ENCODE measurements at places on chromosomes 2 and 18.

- DNase-seq, result no peak
These were observed 1052.6 kb upstream of the PIK3C3 start for GRCh38 chr18:40902436-40902835.

DNA sequence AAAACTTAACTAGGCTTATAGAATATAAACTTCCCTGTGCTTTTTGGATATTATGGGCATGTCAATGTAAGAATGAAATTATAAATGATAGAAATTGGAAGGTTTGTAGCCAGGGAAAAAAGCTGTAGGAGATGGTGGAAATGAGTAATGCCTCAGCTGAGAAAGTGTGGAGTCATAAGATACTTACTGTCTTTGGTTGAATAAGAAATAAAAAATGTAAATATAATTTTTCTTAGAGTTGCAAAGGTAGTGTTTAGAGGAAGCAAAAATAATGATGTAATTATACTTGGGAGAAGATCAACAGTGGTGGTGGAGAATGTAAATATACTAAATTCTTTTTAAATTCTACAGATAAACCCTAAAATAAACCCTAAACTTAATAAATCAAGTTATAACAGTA, 26.2 kb upstream of the RND3 start:
- no peak for DNase-seq

DNA sequence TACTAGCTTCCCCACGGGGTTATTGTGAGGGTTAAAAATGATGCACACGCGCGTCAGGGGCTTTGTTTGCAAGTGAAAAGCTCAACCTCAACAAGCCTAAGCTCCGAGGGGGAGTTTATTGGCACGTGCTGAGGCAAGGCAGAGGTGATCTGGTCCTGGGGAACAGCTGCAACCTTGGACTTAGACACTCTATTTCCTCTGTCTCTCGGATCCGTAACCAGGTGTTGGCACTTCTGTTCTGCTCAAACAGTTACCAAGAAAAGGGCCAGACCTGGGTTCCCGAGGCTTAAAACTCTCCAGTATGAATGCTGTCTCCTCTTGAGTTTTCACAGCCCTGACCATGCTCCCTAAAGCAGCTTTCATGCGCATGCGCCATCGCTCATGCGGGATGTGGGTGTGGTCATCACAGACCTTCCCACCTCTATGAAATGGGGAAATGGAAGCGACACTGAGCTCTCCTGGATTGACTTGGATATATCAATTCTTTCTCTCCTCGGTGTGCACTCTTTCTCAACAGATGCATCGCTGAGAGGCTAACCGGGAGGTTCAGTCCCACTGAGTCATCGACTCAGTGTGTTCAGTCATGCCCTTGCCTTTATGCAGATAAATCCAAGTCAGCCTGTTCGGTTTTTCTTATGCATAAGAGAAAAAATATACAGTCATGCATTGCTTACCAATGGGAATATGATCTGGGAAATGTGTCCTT, 19.9 kb upstream of the RAB31 start:
- DNase-seq, result no peak

DNA sequence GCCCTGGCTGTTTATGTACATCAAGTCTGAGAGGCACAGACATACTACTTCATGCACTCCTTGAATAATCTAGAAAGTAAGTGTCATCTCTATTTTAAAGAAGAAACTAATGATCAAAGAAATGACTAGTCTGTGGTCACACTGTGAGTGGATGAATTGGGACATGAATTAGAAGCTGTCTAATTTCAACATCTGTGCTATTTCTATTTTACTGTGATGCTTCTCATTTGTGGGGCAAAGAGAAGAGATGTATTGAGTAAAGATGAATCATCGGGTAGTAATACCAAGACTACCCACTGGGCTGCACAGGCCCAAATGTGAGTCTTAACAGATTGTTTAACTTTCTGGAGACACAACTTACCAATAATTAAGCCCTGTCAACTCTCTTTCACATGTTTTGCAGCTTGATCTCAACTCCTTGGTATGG, 42.4 kb upstream of the MTIF2 start:
- peak; percentile 9 for DNase-seq

GRCh38 chr2:64626963-64627760, 26.6 kb downstream of the SERTAD2 start:
- no peak for DNase-seq

- DNase-seq, result no peak
These were observed 119.9 kb upstream of the SALL3 start for GRCh38 chr18:78859686-78860085.

GRCh38 chr18:43863180-43863579, 585.9 kb upstream of the SYT4 start:
- no peak for DNase-seq

GRCh38 chr18:54825601-54826344, 2.5 kb upstream of the RAB27B start:
- DNase-seq, result no peak

DNA sequence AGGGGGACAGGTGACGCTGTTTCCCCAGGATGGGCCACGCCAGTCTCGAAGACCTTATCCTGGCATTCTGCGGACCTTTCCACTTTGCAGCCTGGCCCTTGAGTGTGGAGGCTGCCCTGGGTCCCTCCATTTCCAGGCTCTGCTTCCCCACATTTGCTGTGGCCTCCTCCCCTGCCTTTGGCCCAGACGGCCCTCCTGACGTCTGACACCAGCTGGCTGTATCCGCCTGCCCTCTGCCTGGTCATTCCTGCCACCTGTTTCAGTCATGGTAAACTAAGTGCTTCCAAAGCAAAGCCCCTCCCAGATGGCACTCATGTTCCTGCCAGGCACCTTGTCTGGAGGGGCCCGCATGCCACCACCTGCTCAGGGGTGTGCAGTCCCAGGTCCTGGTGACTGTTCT, 95.1 kb downstream of the ASB1 start:
- no peak for DNase-seq

DNA sequence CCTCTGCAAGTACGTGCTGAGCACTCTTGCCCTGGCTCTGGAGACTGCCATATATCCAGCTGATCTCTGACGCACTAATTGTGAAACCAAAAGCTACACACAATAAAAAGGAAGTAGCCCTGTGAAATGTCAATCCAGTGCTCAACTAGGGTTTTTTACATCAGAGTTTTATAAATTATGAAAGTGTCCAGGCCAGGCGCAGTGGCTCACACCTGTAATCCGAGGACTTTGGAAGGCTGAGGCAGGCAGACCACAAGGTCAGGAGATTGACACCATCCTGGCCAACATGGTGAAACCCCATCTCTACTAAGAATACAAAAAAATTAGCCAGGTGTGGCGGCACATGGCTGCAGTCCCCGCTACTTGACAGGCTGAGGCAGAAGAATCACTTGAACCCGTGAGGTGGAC, 24.5 kb upstream of the PEX13 start:
- no peak for DNase-seq

DNA sequence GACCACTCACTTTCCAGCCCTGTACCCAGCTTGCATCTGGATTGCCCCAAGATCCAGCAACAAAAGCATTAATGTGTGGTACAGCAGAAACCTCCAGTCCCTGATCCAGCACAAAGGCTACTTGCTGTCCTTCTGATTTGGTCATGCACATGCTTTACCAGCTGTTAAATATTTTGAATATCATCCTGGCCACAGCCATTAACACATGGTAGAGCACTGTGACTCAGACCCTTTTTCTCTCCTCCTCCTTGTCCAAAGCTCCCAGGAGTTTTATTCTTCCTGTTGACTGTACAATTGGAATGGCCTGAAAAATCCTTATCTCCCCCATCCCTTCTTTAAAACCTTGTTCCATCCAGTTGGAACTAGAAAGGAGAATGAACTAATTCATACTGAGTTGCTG, 419.7 kb upstream of the TNP1 start:
- no peak for DNase-seq

DNA sequence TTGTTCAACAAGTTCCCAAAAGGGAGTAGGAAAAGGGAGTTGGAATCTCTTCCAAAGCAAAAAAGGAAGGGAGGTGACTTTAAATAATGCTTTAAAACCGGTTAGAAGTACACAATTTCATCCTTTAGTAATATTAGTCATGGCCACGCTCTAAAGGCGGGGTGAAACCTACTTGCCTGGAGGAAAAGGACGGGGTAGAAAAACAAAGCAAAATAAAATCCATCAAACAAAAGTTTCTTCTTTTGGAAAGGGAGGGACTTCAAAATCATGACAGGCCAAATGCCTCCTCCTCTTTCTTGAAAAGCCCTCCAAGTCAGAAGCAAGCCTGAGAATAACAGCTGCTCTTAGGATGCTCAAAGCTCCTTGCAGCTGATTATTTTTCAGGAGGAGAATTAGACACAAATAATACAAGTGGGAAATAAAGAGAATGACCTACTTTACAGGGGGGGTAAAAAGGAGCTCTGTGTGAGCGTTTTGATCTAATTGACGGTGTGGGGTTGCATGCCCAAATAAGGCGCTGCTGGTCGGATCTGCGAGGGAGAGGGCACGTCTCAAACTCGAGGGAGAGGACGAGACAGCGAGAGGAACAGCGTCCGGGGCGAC, 1.8 kb upstream of the NPAS2 start:
- no peak for DNase-seq

- DNase-seq, result peak; percentile 26
These were observed 618.6 kb downstream of the ZEB2 start for GRCh38 chr2:143901185-143901842.

GRCh38 chr18:58098706-58099105, 54.7 kb downstream of the NEDD4L start:
- no peak for DNase-seq

GRCh38 chr2:208142925-208143799, 2.8 kb downstream of the CRYGB start:
- no peak for DNase-seq

- DNase-seq, result peak; percentile 32
These were observed 150.1 kb downstream of the ANTXR1 start for GRCh38 chr2:69163109-69163508.

- no peak for DNase-seq
These were observed 1286.2 kb downstream of the SUCLG1 start for GRCh38 chr2:83172841-83173240.

DNA sequence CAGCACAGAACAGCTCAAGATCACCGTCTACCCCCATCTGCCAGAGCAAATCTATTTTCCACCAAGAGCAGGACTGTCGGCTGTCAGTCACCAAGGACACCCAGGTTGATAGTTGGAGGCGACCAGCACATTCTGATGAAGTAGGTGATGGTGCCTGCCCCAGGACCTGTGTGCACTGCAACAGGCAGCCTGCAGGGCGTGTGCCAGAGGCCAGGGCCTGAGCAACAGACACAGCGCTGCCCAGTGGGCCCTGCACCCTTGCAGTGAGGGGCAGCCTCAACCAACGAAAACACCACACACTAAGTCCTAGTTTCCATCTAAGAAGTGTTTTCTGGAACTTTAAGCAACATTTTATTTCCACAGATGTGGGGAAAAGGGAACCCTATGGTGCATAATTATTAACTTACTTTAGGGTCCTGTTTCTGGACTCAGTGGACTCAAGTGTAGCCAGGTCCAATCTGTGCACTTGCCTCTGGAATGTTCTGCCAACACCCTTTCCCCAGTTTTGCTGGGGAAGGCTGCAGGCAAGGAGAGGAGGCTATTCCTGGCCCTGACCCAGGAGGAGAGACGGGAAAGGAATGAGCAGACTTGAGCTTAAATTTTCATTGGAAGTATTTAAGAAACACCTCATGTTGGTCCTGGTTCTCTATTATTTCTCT, 61.5 kb downstream of the ADNP2 start:
- DNase-seq, result no peak

DNA sequence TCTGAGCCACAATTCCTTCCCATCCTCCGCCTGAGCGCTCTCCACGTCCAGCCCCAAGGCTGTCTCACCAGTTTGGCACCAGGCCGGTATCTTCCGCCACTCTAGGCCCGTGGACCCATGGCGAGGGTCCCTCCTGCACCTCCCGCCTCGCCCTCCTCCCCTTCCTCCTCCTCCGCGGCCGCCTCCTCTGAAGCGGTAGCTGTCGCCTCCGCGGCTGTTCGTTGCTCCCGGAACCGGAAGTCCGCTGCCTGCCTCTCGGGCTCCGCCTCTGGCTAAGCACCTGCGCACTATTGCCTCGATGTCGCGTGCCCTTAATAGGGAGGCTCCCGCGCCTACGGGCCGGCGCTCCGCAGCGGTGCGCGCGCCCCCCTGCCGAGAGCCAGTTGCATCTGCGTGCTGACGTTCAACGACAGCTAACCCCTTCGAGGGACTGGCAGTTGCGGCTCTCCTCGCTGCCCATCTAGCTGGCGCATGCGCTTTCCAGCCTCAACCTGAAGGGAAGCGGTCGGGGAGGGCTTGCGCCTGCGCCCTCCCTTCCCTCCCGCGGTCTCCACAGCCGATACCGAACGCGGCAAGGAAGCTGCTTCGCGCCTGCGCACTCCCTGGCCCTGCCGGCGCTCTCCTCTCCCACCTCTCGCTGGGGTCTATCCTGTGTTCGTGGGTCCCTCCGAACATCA, at the start of gene MBD1:
Gene MBD1, minus strand, starts transcription at position 229 of the 677 bp plus-strand sequence. CDS start 1,531 bp downstream, outside the sequence.
- DNase-seq, result peak; percentile 75

GRCh38 chr2:69217333-69218080, 169.5 kb downstream of the GFPT1 start:
- no peak for DNase-seq

GRCh38 chr2:7900593-7900992, 781.3 kb upstream of the ID2 start:
- no peak for DNase-seq

- no peak for DNase-seq
These were observed 50.5 kb downstream of the DYSF start for GRCh38 chr2:71503837-71504236.

DNA sequence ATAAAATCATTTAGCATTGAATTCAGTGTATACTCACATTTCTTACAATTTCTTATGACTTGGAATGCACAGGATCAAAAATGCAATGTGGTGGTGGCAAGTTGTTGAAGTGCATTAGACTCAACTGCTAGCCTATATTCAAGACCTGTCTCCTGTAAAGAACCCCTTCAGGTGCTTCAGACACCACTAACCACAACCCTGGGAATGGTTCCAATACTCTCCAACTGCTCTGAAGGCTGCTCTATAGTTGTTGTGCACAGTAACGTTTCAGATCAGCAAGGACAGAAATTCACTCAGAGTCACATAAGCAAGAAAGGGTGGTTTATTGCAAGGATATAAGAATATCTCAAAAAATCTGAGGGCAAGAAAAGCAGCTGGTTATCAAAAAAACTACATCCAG, 6.5 kb downstream of the GKN1 start:
- no peak for DNase-seq

GRCh38 chr2:65228263-65228750, 676 bp downstream of the ACTR2 start:
- DNase-seq, result no peak

- no peak for DNase-seq
These were observed 126.1 kb downstream of the THNSL2 start for GRCh38 chr2:88296247-88296646.

DNA sequence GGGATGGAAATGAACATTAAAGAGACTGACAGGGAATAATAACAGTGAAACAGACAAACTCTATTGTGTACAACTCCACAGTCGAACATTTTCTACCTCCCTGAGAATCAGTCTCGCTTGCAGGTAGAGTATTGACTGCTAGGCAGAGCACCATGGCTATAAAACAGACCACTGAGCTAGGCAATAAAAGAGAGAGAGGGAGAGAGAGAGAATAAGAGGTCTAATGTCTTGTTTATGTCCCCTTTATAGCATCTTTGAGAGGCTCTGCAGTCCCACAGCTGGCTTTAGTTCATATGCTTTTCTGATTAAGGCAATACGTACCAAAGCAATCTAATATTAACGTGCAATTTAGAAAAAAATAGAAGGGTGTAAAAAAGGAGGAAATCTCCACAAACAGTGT, 652.6 kb downstream of the NRXN1 start:
- DNase-seq, result no peak

GRCh38 chr2:127110985-127111384, 4.0 kb upstream of the BIN1 start:
- DNase-seq, result no peak

GRCh38 chr2:79640001-79640400, 127.2 kb downstream of the CTNNA2 start:
- no peak for DNase-seq

Measured in H54 (cell line).